ENCODE measurements at places on chromosomes 7 and 10.
A peak's percentile ranks its signal among the peaks of the same experiment; 100 is the strongest.

DNA sequence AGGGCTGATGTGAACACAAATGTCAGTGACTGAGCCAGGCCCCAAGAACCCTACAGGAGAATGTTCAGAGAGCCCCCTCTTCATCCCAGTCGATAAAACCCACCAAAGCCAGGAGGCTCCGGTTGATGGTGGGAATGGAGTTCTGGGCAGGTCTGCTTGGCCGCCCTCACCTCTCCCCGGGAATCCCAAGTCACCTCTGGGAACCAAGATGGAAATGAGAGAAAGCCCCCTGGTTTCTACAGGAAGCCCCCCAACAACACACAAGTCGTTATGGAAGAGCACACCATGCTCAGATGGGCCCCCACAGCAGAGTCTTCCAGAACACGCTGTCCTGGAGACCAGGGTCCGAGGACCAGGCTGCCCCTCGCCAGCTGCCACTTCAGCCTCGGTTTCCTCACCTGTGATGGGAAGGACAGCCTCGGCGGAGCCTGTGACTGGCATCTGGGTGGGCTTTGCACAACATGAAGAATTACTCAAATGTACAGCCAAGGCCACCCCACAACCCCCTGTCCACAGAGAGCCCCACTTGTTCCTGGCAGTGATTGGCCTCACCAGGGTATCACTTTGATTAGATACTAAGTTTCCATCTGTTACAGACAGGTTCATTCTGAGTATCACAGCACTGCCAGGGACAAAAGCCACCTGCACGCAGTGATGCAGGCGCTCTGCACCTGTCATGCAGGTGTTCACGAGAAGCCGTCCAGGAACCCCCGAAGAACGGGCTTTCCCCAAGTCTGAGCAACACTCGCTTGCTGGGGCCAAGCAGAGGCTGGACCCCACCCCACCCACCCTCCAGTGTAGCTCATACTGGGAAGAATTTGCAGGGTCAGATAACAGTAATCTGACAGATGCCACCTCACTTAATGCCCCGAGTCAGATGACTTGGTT, 57.6 kb downstream of the MKI67 start:
- no peak for DNase-seq

DNA sequence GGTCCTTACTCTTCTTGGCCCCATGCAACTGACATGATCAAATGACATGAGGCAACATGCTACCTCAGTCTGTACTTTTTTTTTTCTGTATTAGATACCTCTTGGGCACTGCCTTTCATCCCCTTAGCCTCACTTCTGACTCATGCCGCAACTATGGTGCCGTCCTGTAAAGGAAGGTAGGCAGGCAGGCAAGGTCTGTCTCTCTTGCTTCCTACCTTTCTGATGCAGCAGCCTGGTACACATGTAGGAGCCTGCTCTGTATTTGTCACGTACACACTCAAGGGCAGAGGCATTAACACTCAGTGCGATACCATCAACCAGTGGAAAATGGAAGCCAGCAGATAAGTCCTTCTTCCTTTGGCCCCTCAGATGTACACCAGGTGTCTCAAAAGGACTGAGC, 146.7 kb downstream of the ATE1 start:
- no peak for DNase-seq

DNA sequence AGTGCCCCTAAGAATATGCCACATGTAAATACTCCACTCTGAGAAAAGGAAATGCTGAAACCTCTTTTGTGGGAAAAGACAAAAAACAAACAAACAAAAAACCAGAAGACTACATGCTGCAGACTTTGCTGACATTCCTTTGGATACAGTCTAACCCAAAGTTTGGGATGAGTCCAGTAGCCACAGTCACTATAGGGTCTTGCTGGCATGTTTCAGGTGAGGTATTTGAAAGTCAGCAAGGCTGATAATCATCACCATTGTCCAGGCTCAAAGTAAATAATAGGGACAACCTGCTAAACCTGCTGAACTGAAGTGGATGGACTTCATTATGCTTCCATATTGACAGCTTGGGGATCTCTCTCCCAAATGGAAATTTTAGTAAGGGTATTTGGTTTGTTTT, 1087.0 kb upstream of the LRRTM3 start:
- no peak for DNase-seq

DNA sequence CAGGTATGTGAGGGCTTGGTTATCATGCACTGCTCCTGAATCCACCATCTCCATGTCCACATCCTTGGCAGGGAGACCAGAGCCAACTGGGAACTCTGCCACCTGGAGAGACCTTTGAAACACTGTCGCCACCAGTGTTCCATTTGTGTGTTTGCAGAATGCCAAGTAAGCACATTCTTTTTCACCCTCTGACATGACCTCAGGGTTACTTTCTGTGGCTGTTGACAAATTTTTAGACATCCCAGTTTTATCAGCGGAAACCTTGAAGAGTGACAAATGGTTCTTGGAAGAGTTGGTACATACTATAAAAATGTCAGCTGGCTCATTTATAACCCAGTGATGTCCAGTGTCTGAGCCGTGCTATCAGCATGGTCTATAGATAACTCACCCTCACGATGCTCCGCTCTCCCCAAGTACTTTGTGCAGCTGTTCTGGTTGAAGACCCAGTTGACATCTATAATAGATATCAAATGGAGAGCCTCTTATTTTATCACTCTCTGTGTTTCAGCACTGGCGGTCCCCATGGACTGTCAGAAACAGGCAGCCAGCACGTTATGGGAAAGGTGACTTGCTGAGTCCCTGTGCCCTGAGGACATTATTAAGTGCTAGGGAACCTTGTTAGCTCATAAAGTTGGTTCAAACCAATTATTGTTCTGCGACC, 563.1 kb upstream of the GALNT17 start:
- no peak for DNase-seq

DNA sequence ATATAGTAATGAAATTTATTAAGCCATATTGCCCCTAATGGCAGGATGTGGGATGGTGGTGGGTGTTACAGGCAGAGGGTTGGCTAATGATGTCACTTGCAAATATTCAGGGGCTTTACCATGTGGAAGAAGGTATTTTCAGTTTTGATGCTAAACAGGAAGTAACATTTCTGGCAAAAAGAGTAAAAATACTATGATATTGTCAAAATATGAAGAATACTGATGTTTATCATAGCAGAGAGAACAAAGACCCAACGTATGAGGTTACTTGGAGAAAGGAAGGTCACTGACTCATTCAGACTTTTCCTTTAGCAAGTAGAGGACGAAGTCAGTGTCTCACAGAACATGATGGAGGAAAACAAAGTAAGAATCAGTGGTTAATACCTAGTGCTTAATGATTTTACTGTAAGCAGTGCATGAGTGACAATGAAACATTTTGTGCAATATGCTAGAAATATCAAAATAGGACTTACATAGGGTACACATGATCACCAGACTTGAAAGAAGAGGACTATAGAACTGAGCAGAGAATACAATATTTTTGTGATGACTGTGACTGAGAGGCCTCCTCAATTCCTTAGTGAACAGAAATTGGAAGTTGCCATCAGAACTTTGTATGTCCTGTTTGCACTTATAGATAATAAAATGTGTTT, 89.7 kb upstream of the STEAP4 start:
- DNase-seq = no peak

- DNase-seq = no peak
Measured at GRCh38 chr10:75542906-75543305, 111.5 kb downstream of the LRMDA start.

- DNase-seq = no peak
Measured at GRCh38 chr7:12423997-12424745, 20.5 kb upstream of the VWDE start.

GRCh38 chr10:12984165-12984747, 17.3 kb downstream of the CCDC3 start:
- DNase-seq = no peak

GRCh38 chr7:99000904-99001465, 122.7 kb downstream of the TRRAP start:
- no peak for DNase-seq

- DNase-seq = no peak
Measured at GRCh38 chr10:9452056-9452455, 1397.6 kb downstream of the GATA3 start.

DNA sequence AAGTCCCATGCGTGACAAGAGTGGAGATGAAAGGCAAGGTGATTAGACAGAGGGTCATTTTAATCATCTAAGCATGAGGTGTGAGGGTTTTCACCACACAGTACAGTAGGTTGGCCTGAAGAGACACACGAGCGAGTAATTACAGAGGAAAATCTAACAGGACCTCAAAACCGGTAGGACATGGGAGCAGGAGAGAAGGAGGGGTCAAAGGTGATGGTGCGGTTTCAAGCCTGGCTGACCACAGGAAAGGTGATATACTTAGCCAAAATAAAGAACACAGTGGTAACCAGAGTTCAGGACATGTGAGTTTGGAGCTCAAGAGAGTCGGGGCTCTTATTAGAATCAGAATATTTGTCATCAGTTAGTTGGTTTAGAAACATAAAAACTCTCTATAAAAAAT, 20.0 kb downstream of the GLI3 start:
- no peak for DNase-seq

DNA sequence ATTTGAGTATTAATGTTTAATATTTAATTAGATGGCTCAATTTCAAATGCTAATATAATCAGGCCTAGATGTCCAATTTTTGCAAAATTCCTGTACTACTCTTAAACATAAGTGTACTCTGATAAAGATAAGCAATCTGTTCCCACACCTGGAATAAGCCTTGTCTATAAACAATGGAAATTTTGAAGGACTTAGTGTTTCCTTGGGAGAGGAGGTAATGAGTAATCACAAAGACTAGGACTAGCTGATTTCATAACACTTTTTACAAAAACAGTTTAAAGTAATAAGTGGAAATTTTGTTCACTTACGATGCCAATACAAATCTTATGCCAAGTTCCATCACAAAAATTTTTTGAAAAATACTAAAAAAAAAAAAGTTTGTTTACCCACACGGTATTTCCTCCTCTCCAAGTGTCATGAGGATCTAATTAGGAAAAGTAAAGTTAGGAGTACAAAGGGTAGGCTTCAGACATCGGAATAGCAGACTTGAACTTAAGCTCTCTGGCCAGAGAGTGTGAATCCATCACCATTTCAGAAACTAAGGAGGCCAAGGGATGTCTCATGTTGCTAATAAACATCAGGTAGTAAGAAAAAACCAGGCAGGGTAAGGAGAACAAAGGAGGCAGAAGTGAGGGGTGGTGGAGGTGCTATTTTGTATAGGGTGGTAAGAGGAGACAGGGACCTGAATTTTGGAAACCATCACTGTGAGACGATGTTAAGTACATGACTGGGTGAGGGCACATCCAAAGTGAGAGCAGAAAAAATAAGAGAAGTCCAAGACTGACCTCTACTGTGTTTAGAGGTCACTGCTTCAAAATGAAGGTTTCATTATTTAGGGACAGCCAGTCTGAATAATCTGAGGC, 61.3 kb downstream of the RAPGEF5 start:
- DNase-seq = no peak

DNA sequence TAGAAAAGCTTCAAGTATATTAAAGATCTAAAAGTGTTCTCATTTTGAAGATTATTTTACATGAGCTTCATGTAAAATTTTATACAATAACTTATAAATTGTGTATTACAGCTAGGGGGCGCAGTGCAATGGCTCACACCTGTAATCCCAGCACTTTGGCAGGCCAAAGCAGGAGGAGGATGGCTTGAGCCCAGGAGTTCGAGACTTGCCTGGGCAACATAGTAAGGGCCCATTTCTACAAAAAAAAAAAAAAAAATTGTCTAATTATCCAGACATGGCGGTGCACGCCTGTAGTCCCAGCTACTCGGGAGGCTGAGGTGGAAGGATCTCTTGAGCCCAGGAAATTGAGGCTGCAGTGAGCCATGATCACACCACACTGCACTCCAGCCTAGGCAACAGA, 16.6 kb downstream of the ACBD5 start:
- peak; percentile 10 for DNase-seq

- no peak for DNase-seq
Measured at GRCh38 chr7:151086802-151087244, 548 bp downstream of the AGAP3 start.

- no peak for DNase-seq
Measured at GRCh38 chr10:74919671-74920070, 93.3 kb downstream of the KAT6B start.

GRCh38 chr10:132685101-132685891, 100.7 kb downstream of the NKX6-2 start:
- no peak for DNase-seq

- no peak for DNase-seq
Measured at GRCh38 chr7:70616211-70616610, 515.7 kb upstream of the GALNT17 start.

Data from T-helper 2 cell treated with Interferon-gamma antibody and Interleukin-4, amounts not matched to agents 5 μg/mL and 100 μg/mL, for 36 hours (primary cell).